ENCODE measurements at places on chromosomes 6 and 20.

- no peak for DNase-seq
Measured at GRCh38 chr6:40907198-40907701, 131.8 kb downstream of the UNC5CL start.

DNA sequence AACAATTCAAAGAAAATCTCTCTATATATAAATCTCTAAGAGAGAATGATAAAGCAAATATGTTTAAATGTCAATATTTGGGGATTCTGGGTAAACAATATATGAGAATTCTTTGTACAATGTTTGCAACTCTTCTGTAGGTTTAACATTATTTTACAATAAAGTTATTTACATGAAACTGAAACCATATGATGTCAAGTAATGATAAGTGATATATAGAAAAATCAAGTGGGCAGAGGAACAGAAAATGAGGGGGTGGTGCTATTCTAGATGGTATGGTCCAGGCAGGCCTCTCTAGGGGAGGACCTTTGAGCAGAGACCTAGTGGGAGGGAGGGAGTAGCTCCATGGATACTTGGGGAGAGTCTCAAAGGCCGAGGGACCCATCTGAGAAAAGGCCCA, 16.4 kb upstream of the SCRT2 start:
- no peak for DNase-seq

DNA sequence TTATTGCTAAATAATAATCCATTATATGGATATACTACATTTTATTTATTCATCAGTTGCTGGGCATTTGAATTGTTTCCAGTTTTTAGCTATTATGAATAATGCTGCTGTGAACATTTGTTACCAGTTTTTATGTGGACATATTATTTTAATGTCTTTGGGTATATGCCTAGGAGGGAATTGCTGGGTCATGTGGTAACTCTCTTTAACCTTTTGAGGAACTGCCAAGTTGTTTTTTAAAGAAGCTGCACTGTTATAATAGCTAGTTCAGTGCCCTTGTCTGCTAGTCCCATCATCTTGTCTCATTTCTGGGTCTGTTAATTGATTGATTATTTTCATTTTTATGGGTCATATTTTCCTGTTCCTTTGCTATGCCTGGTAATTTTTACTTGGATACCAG, 56.3 kb downstream of the FOXO3 start:
- DNase-seq = no peak

GRCh38 chr6:105847433-105847832, 238.7 kb upstream of the PRDM1 start:
- no peak for DNase-seq

DNA sequence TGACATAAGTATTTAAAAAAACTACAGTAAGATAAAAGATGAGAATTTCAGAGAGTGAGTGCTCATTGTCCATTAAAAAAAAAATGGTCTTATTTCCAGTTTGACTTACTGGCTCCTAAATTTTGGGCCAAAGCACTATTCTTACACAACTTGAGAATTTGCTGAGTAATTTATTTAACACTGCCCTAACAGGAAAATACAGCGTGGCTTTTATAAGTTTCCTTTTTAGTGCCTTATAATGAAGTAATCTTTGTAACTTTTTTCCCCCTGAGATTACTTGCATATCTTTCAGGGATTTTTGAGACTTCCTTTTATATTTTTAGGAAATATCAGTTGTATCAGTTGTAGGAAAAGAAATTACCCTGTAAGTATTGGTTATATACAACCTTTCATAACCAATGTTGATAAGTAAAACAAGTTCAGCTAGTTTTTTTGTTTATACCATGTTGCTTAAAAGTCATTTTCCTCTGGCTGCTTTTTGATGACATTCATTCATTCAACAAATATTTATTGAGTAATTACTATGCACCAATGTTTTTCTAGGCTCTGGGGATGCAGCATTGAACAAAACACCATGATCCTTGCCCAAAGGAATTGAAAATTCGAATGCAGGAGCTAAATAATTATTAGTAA, 106.4 kb upstream of the SGK1 start:
- DNase-seq = no peak

DNA sequence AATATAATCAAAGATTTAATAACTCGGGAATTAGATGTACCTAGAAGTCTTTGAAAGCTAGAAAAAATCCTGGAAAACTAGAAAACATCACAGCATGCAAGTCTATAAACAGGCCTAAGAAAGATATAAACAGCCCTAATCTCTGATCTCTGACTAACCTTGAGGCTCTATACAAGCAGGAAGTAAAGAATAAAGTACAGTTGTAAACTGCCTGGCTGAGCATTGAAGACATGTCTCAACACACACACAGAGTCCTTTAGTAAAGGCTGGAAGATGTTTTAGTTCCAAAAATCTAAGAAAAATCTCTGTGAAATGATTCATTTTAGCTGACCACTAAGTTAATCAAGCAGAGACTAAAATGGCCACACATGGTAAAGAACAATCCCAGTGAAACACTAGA, 774.5 kb downstream of the EYS start:
- no peak for DNase-seq

DNA sequence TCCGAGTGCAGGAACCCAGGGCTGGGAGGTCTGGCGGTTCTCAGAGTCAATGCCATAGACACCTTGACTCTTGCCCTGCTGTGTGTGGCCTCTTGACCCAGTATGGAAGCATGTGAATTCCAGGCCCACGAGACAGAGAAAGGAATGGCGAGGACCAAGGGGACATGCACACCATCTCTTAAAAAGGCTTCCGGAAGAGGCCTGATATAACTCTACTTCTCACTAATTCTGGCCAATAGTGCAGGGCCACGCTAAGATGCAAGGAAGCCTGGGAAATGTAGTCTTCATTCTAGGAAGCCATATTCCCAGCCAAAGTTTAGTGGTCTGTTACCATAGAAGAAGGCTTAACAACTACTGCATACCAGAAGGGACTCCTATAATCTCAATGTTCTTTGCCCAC, 177.0 kb upstream of the KCNG1 start:
- DNase-seq = no peak

DNA sequence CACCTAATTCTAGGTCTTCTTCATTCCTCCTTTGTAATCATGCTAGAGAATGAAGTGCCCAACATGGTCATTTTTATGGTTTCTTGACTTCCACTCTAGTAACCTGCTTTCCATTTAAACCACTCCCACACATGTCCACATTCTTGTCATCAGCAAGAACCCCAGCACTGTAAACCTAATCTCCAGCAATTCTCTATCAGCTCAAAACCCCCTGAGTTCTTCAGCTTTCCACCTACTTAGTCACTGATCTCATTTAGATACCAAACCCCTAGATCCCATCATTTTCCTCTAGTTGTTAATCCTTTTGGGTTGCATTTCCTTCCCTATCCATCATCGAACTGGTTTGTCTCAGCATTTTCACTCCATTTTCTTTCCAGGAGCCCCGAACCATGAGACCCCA, 49.7 kb downstream of the GOPC start:
- no peak for DNase-seq

- no peak for DNase-seq
Measured at GRCh38 chr20:32072168-32072750, 20.2 kb downstream of the HCK start.

GRCh38 chr6:157528931-157529653, 148.1 kb downstream of the ZDHHC14 start:
- no peak for DNase-seq

DNA sequence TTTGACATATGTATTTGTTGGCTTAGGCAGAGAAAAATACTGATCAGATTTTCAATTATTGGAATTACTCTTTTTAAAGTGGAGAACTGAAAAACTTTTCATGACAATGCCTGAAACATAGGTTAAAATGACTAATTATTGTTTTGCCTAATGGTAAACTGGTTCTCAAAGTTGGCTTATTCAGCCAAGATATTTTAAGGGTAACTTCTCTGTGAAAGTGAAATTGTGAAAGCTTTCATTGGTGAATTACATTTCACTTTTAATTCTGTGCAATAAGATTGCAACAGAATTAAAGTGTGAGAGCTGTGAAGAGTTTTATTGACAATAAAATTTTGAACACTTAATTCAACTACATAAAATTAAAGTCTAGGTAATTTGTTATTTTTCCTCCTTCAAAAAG, 24.5 kb downstream of the KIAA0408 start:
- no peak for DNase-seq

DNA sequence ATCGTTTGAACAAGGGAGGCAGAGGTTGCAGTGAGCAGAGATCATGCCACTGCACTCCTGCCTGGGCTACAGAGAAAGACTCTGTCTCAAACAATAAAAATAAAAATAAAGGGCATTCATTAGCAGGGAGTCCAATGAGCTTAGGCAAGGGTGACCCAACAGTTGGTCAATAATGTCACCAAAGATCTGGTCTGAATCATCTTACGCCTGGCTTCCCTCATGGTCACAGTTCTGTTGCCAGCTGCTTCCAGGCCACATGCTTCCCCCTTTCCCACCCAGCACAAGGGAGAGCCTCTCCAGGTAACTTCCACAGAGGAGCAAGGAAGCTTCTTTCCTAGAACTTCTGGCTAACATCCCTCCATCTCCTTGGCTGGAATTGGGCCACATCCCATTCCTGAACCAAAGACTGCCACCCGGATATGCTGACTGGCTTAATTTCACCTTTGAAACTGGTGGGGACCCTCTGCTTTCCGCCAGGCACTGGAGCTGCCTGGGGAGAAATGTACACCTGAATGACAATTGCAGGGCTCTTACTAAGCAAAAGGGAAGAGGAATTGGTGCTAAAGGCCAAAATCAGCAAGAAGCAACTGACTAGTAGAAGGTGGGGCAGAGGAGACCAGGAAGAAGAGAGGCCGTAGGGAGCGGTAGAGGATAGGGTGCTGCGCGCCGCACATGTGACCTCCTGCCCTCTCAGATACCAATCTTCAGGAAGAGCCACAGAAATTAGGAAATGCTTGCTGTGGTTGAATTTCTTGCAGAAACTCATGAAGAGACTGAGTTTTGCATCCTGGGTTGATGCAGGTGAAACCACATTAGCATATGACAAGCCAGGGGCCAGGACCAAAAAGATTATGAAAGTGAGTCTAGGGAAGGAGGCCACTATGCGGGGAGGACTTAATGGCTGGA, 8.3 kb upstream of the SCML4 start:
- no peak for DNase-seq

- no peak for DNase-seq
Measured at GRCh38 chr20:951384-952169, 35.4 kb upstream of the ANGPT4 start.

DNA sequence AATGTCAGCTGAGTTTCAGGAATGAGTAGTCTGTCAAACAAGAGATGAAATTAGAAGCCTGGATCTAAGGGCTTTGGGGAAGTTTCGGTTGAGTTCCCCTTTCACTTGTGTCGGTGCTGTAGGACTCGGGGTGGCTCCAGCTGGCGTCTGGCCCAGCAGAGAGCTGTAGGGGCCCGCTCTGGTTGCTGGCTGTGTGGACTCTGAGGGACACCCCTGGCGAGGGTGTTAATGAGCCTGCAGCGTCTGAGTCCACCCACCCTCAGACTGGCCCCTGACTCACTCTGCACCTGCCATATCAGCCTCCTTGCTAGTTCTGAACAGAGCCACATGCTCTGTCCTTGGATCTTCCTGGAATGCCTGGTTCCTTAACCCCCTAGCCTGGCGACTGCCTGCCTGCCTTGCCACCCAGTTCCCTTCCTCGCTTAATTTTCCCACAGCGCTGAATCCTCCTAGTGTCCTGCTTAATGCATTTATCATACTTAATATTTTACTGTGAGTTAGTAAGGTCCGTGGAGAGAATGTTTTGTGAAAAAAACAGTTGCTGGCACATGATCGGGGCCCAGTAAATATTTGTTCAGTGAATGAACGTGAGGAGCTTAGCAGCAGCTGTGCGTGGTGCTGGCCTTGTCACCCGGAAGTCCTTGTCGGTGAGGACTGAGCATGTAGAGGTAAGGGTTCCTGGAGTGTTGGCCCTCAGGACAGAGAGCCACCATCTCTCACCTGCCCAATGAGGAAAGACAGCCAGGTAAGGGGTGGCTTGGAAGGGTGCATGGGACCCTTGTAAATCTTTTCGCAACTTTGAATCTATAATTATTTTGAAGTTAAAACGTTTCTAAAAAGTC, 1.6 kb downstream of the DNAJC5 start:
- no peak for DNase-seq

DNA sequence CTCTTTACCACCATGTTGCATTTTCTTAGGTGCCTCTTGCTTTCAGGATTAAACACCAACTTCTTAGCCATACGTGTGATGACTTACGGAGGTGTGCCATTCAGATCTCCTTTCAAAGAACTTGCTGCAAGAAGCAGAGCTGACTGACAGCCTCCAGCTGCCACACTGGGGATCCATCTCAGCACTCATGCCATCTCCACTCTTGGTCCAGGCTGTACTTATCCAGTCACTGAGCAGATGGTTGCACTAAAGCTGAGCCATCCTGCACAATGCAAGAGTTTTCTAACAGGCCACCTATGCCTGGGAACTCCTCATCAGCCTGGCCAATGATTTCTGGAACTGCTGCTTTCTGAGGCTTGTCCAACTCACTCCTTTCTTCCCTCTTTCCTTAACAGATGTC, 31.4 kb upstream of the KIF6 start:
- no peak for DNase-seq

DNA sequence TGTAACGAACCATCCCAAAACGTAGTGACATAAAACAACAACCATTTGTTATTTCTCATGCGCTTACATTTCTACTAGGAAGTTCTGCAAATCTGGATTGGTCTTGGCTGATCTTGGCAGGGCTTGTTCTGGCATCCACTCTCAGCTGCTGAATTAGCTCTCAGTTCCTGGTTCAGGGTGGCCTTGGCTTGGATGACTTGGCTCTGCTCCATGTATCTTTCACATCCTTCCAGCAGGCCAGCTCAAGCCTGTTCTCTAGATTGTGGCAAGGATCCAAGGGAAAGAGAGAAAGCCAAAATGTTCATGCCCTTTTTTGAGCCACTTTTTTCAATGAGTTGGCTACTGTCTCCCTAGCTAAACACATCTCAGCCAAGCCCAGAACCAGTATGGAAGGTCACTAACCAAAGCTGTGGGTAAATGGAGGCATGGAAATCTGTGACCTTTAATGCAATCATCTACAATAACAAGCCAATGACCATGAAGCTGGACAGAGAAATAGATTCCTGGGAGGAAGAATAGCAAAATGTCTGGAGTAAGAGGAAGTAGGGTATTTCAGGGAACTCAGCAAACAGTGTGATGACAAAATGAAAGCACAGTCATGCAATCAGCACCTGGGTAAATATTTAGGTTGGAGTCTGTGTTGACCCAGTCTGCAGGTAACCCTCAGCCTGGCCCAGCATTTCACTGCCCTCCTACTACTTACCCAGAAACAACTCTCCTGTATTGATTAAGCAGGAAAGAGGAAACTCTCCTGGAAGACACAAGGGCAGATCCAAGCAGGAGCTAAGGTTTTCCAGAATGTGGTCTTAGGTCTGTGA, 32.7 kb upstream of the SNAP25 start:
- DNase-seq = no peak

GRCh38 chr6:9540126-9540525, 874.7 kb downstream of the TFAP2A start:
- DNase-seq = no peak

GRCh38 chr6:3850451-3851203, 1.5 kb downstream of the FAM50B start:
- DNase-seq = no peak

GRCh38 chr6:4644996-4645395, 131.2 kb upstream of the CDYL start:
- DNase-seq = no peak

GRCh38 chr20:38091441-38092216, 58.1 kb downstream of the RPRD1B start:
- no peak for DNase-seq

Data from CD4-positive, alpha-beta T cell treated with Interleukin-6 at 100 ng/mL for 8 hours (primary cell).